AG04450 (cell line): ENCODE measurements at places on chromosomes 11 and 22. TPM values are rescaled to one million over a fixed set of nuclear protein-coding genes. Genes with fewer than 3 reads are reported as not detected.

DNA sequence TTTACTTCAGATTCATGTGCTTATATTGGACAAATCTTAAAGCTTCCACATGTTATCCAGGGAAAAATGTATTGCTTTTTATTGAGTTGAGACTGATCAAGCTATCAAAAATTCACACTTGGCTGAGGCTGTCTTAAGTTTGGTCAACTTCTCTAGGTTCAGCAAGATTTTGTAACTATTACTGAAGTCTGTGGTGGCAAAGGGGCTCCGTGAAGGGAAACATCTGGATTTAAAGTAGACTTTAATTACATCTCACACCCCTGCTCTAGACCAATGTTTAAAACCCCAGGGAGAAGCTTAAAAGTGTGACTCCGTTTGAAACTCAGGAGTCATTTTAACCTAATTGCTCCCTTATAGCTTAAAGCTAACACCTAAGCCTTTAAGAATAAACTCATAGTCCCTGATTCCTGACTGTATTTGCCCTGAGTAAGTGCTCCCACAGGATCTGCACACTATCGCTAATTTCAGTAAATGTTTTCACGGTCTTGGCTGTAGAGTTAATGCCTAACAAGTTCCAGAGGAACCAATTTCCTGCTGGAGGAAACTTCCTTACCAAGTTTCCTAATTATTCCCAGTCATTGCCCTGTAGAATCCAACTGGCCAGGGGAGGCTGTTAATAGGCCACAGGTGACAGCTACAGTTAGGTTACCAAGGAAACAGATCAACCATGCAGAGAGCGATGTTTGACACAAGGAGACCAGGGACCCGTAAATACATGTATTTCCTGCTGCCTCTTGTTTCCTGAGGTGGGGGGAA is 40.5 kb downstream of the OR10A6 start:
- no peak for DNase-seq

GRCh38 chr22:36282328-36282831 is 29.4 kb downstream of the APOL1 start:
- DNase-seq = no peak

GRCh38 chr11:113317339-113317738 is 3.0 kb downstream of the TTC12 start:
- no peak for DNase-seq

DNA sequence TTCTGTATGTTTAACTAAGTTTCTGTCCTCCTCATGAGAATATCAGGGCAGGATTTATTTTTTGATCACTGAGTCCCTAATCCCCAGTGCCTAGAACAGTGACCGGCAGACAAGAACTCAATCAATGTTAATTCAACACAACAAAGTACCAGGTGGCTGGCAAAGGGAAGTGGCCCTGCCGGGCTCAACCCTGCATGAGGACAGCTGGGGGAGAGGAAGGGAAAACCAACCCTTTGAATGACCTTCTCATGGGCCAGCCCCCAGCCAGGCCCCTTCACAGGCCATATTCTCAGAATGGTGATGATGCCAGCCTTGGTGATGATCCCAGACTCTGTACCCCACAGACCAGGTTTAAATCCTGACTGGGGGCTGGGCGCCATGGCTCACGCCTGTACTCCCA is 1.4 kb upstream of the MFNG start:
- DNase-seq = no peak

DNA sequence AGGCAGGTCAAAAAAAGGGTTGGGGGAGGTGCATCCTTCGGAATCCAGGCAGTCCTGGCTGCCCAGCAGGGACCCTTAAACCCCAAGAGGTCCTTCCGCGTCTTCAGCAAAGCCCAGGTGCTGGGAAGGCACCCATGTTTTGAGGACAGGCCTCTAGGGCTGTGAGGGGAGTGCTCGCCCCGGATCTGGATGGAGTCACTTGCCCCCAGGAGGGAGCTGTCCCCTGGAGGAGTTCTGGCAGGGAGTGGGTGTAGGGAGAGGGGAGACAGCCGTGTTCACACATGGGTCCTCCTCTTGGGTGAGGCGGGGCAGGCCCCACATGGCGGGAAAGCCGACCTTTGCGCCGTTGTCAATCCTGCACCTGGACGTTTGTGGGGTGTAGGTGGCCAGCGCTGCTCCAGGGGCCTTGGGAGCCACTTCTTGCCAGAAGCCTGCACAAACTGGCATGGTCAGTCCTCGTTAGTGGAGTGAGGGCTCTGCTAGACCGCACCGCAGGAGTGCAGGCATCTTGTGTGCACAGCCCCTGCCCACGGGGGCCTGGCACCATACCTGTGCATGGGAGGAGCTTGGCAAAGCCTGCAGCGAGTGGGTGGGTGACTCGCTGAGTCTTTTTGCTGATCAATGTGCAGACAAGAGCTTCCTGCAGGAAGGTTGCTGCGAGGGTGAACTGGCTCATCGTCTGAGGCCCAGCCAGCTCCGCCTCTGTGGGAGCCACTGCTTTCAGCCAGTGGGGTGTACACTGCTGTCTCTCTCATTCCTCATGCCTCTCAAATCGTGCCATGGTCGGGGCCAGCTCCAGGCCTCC is 16.0 kb downstream of the PPIL2 start:
- DNase-seq = no peak

Gene CENPM
- polyA plus RNA-seq = 5.1 and 6.8 TPM in 2 replicates

DNA sequence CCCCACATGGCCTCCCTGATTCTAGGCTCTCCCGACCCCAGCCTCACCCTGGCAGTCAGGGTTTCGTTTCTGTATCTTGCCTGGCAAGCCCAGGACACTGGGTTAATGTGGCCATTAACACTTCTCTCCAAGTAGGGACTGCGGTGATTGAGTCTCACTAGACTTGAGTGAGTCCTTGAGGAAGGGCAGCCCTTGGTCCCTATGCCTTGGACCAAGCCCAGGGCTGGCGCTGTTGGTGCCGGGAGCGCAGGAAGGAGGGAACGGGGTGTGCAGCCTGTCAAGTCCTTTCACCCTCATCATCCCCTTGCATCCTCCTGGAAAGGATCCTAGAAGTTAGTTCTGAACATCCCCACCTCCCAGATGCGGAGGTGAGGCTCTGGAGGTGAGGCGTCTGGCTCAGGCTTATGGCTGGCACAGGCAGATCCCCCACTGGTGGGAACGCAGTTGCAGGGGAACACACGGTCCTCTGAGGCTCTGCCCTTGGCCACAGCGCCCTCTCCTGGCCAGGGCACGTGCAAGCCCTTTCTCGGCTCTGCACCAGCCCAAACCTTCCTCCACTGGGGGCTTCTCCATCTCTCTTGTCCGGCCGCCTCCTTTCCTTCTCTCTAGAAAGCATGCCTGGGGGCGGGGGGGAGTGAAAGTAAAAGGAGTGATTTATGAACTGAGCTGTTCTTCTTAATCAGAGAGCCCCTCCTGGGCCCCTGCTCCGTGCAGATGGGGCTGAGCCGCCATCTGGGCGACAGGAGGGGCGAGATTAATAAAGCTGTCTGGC is 56.7 kb downstream of the TP53I11 start:
- peak; percentile 53 for DNase-seq

GRCh38 chr11:99148352-99148751 is 127.6 kb downstream of the CNTN5 start:
- no peak for DNase-seq

DNA sequence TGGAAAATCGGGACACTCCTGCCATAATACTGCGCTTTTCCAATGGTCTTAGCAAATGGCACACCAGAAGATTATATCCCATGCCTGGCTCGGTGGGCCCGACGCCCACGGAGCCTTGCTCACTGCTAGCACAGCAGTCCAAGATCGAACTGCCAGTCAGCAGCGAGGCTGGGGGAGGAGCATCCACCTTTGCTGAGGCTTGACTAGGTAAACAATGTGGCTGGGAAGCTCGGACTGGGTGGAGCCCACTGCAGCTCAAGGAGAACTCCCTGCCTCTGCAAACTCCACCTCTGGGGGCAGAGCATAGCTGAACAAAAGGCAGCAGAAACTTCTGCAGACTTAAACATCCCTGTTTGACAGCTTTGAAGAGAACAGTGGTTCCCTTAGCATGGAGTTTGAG is 15.6 kb downstream of the PTH start:
- no peak for DNase-seq

Gene STIM1
- polyA plus RNA-seq = 19.7 and 23.4 TPM in 2 replicates

DNA sequence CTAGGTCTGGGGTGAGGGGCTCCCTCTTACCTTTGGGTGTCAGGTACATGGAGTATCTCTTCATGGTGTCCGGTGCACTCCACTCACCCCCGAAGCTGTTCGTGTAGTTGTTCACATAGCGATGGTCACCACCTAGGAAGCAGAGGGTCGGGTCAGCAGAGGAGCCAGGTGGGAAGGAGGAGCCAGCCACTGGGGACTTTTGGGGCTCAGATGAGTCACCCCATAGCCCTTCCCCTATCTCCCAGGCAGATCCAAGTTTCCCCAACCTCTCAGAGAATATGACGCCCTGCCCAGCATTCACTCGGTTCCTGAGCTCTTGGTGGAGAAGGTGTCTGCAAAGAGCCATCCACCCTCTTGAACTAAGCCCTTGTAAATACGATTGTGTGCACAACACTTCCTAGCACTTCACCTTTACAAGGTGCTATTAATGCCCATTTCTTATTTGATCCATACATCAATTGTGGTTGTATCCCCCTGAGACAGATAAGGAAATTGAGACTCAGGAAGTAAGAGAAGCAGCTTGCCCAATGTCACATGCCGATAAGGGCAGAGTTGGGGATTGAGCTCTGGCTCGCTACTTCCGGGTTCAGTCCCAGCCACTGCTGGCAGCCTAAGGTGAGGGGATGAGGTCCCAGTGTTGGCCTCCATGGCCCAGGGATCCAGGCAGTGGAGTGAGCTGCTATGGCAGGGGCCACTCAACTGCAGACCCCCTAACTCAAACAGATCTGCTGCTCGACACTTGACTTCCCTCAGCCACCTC is 14.8 kb downstream of the TRIM29 start:
- DNase-seq = no peak

GRCh38 chr11:2777386-2777785 is 77.6 kb upstream of the KCNQ1OT1 start:
- DNase-seq = no peak

GRCh38 chr11:76086743-76087635 is 119.3 kb downstream of the WNT11 start:
- DNase-seq = peak; percentile 69

- no peak for DNase-seq
Observed at GRCh38 chr11:112525844-112526590, 265.4 kb upstream of the PLET1 start.

DNA sequence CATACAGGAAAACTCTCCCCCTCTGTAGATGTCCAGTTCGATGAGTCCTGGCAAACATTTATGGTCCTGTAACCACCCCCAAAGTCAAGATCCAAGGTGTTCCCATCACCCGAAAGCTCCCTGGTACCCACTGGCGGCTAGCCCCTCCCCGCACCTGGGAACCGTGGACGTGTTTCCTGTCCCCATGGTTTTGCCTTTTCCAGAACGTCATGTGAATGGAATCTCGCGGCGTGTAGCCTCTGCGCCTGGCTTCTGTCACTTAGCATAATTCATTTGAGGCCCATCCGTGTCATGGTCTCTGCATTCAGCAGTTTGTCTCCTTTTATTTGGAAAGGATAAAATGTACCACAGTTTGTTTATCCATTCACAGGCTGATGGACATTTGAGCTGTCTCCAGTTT is 106.3 kb downstream of the KCNQ1 start:
- no peak for DNase-seq

Gene NAALADL1
- polyA plus RNA-seq = 9.4 and 12.0 TPM in 2 replicates

DNA sequence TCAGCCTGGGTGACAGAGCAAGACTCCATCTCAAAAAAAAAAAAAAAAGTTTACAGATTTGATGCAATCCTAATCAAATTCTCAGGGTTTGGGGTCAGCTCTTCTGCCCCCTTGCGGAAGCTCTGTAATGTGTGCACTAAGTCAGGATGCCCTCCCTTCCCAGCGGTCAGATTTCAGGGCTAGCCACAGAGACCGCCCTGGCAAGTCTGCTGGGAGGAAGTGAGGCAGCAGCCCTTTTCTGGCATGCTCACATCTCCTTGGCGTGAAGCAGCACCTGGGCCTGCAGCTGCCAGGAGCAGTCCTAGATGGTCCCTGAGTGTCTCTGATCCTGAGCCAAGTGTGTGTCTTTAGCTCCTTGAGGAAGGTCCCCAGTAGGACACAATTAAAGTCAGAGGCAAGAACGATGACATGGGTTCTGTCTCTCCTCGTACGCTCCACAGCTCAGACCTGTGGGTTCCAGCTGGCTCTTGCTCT is 10.9 kb upstream of the APOBEC3C start:
- DNase-seq = peak; percentile 67

Gene CNGA4
- polyA plus RNA-seq = 0.04 and 0.07 TPM in 2 replicates

Gene SEC14L3
- not detected in 2 replicates for polyA plus RNA-seq

DNA sequence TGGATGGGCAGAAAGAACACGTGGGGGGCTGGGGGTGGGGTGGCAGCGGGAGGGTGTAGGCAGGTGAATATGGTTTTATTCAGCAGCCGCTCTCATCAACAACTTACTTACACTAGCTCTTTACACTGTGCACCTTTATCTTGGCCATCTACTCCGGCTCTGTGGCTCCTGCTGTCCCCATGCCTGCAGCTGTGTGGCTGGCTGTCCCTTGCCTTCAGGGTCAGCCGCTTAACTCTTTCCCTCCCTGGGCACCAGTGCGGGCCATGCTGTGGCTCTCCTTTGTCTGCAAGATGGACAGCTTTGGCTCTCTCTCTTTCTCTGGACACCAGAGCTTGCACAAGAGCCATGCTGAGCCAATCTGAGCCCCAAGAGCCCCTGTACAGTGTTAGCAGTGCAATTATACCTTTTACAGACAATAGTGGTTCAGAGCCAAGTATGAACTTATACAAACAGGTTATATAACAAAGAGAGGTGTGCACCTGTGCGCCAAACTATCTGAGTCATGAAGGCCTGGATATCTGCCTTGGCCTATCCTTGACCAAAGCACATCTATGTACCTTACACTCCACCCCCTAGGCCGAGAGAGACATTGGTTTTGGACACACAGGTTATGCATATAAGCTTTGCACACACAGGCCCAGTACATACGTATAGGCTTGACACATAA is 94.3 kb upstream of the CTSC start:
- DNase-seq = no peak

DNA sequence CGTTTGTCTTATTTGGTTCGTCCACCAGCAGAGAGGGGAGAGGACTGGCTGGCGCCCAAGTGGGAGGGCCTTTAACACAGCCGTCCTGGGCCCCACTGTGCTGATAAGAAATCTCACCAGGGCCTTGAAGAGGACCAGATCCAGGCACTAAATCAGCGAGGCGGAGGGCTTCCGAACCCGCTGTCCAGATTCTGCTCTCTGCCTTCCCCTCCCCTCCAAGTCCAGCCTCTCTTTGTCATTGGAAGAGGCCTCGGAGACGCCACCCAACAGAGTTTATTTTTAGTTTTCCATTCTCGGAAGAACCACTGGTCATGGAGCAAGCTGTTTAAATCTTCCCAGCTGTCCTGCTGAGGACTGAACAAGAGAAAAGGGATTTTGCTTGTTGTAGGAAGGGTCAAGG is 9.3 kb upstream of the FXYD6 start:
- no peak for DNase-seq

GRCh38 chr11:104899226-104899625 is 966 bp upstream of the CASP12 start:
- no peak for DNase-seq

DNA sequence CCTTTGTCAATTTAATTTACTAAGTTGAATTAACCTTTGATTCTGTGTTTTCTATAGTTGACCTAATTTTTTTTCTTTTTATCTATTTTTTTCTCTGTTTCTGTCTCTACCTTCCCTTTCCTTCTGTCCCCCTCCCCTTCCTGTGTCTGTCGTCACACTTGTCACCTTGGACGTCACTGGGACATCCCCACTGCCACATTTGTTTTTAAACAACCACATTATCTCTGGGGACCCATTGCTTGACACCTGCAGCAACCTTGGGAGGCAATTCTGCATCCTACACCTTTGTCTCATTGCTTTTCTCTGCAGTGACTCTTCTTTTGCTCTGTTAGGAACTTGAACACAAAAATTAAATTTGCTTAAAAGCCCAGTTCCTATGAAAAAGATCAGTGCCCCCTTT is 51.8 kb upstream of the TTC12 start:
- no peak for DNase-seq
